Omental fat pad (tissue), 4 donors: ENCODE measurements at places on chromosomes 1 and 21.
A peak's percentile ranks its signal among the peaks of the same experiment; 100 is the strongest.

GRCh38 chr1:115068826-115069585, 20.3 kb downstream of the TSPAN2 start:
- no peak for DNase-seq

DNA sequence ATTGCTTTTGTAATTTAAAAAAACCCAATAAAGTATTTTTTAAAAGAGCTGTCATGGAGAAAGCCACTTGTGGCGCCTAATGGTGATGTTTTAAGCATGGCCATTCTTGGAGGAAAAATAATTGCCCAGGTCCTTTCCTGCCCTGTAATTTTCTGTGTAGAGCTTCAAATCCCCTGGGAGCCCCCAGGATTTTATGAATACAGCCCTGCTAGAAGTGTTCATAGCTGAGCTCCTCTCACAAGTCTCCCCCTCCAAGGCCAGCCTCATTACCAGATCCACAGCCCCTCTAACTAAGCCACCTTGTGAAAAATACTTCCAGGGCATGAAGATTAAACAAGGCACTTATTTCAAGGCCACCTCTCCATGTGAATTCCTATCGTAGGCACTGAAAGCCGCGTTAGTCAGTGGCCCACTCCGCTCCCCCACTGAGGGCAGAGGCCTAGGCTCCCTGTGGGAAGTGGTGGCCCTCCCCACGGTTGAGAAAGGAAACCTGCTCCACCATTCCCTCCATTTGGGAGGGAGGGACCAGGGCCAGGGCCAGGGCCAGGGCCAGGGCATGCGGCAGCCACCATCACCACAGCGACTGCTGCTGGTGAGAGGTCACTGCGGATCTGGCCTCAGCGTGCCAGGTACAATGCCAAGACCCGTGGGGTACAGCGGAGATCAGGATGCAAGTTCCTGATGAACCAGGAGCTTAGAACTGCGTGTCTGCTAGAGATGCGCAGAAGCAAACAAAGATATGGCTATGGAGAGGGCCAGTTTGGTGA, 83.1 kb downstream of the KCNN3 start:
- DNase-seq = no peak

- DNase-seq = peak; percentile 92
Observed at GRCh38 chr1:207797229-207797973, 45.5 kb downstream of the CD46 start.

- DNase-seq = no peak
Observed at GRCh38 chr1:240027059-240027462, 64.6 kb upstream of the FMN2 start.

- no peak for DNase-seq
Observed at GRCh38 chr1:241020851-241021697, 335.9 kb downstream of the RGS7 start.

DNA sequence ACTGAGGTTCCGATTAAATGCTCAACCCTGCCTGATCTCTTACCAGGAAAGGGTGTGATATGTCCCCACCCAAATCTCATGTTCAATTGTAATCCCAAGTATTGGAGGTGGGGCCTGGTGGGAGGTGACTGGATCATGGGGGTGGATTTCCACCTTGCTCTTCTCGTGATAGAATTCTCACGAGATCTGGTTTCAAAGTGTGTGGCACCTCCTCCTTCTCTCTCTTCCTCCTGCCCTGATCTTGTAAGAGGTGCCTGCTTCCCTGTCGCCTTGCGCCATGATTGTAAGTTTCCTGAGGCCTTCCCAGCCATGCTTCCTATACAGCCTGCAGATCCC, 34.9 kb downstream of the RSPH1 start:
- DNase-seq = no peak

DNA sequence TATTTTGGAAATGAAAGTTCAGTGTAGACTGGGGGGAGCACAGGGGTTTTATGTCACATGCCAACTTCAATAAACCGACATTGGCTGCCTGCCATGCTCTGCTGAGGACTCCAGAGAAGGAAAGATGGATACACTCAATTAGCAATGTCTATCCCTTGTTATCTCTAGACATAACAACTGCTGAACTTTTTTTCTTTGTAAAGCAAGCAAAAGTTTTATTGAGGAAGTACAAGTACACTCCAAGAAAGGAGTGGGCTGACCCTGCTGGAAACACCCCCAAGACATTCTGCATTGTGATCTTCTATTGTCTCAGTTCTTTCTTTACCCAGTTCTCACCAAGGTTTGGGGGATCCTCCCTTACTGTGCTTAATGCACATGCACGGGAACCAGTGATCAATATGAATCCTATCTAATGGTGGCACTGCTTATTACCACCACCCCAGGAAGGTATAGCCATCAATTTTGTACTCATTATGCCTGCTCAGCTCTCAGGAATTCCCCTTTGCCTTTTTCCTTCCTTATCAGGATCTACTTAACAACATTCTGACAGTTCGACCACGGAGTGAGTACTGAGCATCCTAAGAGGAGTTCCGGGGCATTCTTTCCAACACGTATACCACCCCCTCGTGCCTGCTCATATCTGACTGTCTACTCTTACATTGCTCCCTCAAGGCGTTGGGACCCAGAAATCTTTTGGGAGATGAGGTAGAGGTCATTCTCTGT, 28.7 kb downstream of the SYNJ1 start:
- no peak for DNase-seq

GRCh38 chr1:30730346-30731108, 7.1 kb upstream of the MATN1 start:
- no peak for DNase-seq

- DNase-seq = no peak
Observed at GRCh38 chr1:158396646-158397045, 2.6 kb downstream of the OR10T2 start.

GRCh38 chr1:61287014-61287413, 204.7 kb downstream of the NFIA start:
- DNase-seq = no peak

- DNase-seq = no peak
Observed at GRCh38 chr21:36397606-36398005, 12.4 kb downstream of the CHAF1B start.

DNA sequence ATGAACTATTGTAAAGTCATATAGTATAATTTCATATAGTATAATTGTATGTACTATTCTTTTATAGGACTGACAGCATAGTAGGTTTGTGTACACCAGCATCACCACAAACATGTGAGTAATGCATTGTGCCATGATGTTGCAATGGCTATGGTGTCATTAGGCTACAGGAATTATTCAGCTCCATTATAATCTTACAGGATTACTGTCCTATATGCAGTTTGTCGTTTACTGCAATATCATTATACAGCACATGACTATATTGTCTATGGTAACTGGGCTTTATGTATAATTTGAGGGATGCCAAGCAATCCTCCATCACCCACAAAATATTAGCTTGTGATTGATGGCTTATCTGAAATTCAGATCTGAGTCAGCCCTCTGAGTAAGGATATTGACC, 54.2 kb upstream of the PBX1 start:
- DNase-seq = no peak

DNA sequence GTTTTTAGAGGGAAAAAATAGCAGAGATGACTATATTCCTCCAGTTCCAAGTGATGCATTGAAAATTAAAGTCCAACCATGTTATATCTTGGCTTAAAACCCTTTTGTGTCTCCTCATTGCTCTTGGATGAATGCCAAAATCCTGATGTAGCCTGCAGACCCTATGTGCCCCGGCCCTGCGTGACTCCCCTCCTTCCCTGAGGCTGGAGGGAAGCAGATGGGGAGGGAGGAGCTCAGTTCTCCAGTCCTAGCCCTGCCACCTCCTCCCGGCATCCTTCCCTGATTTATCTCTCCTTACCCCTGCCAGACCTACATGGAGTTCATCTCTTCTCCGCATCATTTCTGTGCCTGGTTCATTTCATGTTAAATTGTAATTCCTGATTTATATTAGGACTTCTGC, 397.4 kb downstream of the PTPRU start:
- DNase-seq = no peak

DNA sequence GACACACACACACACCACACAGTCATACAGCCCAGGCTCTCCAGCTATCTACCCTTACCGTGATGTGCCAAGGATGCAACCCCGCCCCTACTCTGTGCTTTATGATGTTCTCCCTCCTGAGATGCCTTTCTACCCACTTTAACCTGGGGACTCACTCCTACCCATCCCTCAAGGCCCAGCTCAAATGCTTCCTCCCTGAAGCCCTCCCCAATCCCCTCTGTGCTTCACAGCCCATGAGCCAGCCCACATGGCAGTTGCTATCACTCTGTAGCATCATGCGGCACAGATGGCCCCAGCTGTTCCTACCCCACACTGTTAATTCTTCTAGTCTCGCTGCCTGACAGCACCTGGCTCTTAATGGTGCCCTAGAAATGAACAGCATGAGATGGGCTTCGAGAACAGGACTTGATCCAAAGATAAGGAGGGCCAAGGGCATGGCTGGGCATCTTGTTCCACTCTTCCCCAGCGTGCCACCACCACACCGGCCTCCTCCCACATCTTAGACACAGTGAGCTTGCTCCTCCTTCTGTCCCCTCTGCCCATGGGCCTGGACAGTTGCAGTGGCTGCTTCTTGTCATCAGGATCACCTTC, 109.8 kb downstream of the GLIS1 start:
- DNase-seq = no peak

DNA sequence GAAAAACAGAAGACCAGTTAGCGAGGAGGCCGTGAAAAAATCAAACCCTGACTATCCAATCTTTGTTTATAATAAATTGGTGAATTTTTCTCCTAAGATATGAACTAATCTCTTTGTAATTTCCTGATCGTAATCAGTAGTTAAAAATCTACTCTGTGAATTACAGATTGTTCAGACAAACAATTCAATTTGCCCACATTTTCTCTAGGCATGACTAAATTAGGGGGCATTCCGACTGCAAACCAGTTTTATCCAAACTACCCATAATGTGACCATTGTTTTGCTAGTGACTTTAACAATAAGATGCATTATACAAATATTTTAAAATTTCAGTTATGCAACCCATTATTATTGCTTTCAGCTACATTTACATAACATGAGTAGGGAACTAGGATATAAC, 546.9 kb upstream of the ADAMTS5 start:
- no peak for DNase-seq

DNA sequence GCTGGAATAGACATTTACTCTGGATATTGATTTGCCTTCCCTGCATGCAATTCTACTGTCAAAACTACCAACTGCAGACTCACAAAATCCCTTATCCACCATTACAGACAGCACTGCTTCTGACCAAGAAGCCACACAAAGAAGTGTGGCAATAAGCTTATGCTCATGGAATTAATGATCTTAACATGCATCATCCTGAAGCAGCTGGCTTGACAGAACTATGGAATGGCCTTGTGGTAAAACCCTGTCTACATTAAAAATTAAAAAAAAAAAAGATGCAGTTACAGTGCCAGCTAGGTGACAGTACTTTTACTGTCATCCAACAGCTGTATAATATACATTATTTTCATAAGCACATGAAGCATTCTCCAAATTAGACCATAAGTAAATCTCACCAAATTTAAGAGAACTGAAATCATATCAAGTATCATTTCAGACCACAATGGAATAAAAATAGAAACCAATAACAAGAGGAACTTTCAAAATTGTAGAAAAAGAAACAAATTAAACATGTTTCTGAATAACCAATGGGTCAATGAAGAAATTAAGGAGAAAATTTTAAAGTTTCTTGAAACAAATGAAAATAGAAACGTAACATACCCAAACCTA, 70.7 kb downstream of the SCMH1 start:
- DNase-seq = no peak

GRCh38 chr1:171142416-171143385, 42.4 kb upstream of the FMO2 start:
- no peak for DNase-seq

GRCh38 chr1:220999872-221000863, 120.9 kb downstream of the HLX start:
- DNase-seq = no peak

- DNase-seq = no peak
Observed at GRCh38 chr1:239587574-239588369, 201.4 kb downstream of the CHRM3 start.

DNA sequence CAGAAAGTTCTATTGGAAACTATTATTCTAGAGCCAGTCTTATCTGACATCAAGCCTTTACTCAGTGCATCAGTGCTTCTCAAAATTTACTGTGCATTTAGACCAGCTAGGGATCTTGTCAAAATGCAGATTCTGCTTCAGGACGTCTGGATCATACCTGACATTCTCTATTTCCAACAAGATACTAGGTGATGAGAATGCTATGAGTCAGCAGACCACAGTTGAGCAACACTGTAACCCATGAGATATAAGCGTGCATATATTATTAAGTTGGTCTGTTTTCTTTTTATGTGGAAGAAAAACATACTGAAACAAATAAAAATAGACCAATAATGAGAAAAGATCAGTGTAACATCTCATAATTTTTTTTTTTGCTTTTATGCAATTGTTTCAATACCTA, 40.4 kb upstream of the KCNH1 start:
- no peak for DNase-seq

- no peak for DNase-seq
Observed at GRCh38 chr1:200907611-200908097, 13.0 kb downstream of the INAVA start.

GRCh38 chr1:152160576-152160975, 1.5 kb upstream of the RPTN start:
- DNase-seq = no peak

- no peak for DNase-seq
Observed at GRCh38 chr1:167798952-167799351, 77.2 kb downstream of the MPZL1 start.

DNA sequence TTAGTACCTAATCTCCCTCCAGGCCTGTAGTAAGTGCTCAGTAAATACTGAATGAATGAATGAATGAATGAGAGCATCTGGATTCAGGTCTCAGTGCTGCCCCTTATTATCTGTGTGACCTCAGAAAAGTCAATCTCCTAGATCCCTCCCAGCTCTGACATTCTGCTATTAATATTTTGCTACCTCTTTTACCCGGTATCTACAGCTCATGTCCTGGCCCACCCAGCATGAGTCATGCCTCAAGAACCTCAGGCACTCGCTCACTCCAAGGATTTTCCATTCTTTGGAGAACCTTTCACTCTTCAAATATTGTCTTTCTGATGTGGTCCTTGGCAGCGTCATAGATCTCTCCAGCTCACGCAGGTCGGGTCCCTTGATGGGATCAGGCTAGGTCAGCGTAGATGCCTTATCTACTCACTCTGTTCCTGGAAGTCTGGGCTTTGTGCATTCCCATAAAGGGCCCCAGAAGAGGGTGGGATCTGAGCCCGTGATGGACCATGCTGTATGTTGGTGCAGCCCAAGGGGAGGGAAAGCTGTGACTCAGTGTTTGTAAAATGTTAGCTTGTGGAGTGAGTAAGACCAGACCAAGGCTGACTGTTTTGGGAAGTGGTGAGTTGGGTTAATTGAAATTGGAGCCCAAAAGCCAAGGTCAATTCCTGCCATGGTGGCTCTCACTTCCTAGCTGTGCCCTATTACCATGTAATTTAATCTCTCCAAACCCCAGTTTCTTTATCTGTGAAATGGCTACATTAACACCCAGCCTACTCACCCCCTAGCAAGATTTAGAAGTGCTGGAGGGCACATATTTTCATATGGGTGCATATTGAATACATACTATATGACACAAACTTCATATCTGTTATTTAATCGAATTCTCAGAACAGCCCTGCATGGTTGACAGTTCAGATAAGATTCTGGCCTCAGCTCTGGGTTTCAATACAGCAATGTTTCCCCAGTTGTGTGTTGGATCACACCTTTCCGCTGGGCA, 214.1 kb upstream of the USP24 start:
- peak; percentile 50 for DNase-seq
